ENCODE measurements at places on chromosomes 1 and 21.

GRCh38 chr1:11422686-11423085 is 56.3 kb upstream of the DISP3 start:
- no peaks in the 10 kb centered on the region for H3K36me3 ChIP-seq
- peaks cover 5% of the 10 kb centered on the region for H3K4me1 ChIP-seq
- no peak overlapping the region for H3K27ac ChIP-seq
- no peak overlapping the region for H3K4me3 ChIP-seq
- no peak for DNase-seq
- H3K27me3 ChIP-seq, result peaks cover 28% of the 10 kb centered on the region

GRCh38 chr1:14697353-14697752 is 98.9 kb downstream of the KAZN start:
- no peaks in the 10 kb centered on the region for H3K27me3 ChIP-seq
- DNase-seq, result no peak
- no peak overlapping the region for H3K27ac ChIP-seq

GRCh38 chr1:214448536-214448935 is 102.9 kb downstream of the PTPN14 start:
- no peak for DNase-seq
- H3K4me3 ChIP-seq, result no peak overlapping the region
- H3K36me3 ChIP-seq, result no peaks in the 10 kb centered on the region

- no peaks in the 10 kb centered on the region for H3K27me3 ChIP-seq
- no peaks in the 10 kb centered on the region for H3K36me3 ChIP-seq
- no peak for DNase-seq
- no peak overlapping the region for H3K4me3 ChIP-seq
- H3K4me1 ChIP-seq, result peaks cover 2% of the 10 kb centered on the region
Observed at GRCh38 chr1:77467741-77468140, 185.9 kb downstream of the AK5 start.

DNA sequence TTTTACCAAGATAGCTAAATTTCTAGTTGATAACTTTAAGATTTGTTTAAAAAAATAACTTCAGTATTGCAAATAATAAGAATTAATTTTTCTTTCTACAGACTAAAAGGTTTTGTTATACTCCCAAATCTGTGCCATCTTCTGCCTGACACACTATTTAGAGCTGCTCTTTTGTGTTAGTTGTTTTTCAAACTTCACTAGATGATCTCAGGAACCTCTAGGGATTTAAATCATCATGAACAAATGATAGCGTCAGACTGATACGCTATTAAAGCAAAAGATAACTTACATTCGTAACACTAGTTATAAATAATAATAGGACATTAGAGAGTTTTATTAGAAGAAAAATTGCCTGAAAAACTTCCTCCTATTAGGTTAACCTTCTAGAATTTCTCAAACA is 243.1 kb upstream of the CXADR start:
- no peaks in the 10 kb centered on the region for H3K36me3 ChIP-seq
- no peak overlapping the region for H3K4me3 ChIP-seq

GRCh38 chr1:153302308-153302707 is 10.4 kb downstream of the PGLYRP3 start:
- no peak for DNase-seq
- H3K27ac ChIP-seq, result no peak overlapping the region
- peaks cover 15% of the 10 kb centered on the region for H3K27me3 ChIP-seq
- H3K36me3 ChIP-seq, result no peaks in the 10 kb centered on the region
- H3K4me1 ChIP-seq, result no peaks in the 10 kb centered on the region
- no peak overlapping the region for H3K4me3 ChIP-seq

DNA sequence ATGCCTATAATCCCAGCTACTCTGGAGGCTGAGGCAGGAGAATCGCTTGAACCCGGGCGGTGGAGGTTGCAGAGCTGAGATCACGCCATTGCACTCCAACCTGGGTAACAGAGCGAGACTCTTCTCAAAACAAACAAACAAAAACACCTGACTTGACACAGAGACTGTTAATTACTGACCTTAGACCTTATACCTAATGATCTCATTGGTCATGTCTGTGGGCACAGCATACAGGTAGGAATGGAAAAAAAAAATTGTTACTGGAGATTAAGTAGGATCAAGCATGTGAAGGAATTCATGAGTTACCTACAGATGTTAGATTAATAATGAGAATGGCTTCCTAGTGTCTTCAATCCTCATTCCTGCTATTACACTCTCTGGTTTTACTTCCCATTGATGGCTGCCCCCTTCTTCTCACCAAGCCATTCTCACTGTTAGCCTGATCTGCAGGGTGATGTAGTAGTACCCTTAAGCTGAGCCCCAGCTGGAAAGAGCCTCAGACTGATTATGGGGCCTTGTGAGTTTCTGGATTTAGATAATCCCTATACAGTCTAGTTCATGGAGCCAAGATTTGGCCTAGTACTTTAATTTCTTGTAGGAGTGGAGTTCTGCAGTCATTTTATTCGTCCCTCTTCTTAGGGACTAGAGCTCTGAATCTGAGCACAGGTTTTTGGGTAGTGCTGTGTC is 8.8 kb downstream of the TBCE start:
- DNase-seq, result no peak
- no peaks in the 10 kb centered on the region for H3K27me3 ChIP-seq
- peaks cover 2% of the 10 kb centered on the region for H3K4me1 ChIP-seq
- H3K4me3 ChIP-seq, result no peak overlapping the region

- peaks cover 10% of the 10 kb centered on the region for H3K27me3 ChIP-seq
- DNase-seq, result no peak
- H3K4me1 ChIP-seq, result no peaks in the 10 kb centered on the region
- no peak overlapping the region for H3K4me3 ChIP-seq
- no peaks in the 10 kb centered on the region for H3K36me3 ChIP-seq
Observed at GRCh38 chr1:91605566-91605965, 104.9 kb downstream of the CDC7 start.

GRCh38 chr21:42724226-42724920 is 71.0 kb downstream of the PDE9A start:
- peaks cover 15% of the 10 kb centered on the region for H3K4me1 ChIP-seq
- no peak overlapping the region for H3K27ac ChIP-seq
- H3K27me3 ChIP-seq, result peaks cover 4% of the 10 kb centered on the region
- no peak for DNase-seq
- no peak overlapping the region for H3K4me3 ChIP-seq
